ENCODE measurements at places on chromosomes 7 and 10.

DNA sequence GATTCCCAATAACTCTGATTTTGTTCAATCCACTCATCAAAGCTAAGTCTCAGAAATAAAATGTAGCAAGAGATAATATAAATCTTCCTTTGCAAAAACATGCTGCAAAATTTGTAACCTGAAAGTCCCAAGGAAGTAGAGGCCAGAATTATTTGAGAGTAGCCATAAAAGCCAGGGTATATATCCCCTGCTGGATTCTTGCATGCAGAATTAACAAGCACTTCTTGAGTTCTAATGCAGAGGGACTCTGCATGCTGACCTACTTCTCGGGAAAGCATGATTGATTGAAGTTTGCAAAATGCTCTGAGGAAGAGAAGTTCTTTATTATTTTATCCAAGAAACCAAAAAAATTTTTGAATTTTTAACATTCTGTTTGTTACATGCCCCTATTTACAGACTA lies 121.6 kb downstream of the THSD7A start:
- no peak overlapping the region for H3K27ac ChIP-seq
- no peak overlapping the region for H3K4me3 ChIP-seq
- no peaks in the 10 kb centered on the region for H3K4me1 ChIP-seq
- DNase-seq, result no peak
- H3K36me3 ChIP-seq, result no peaks in the 10 kb centered on the region
- no peaks in the 10 kb centered on the region for H3K27me3 ChIP-seq

- peaks cover 36% of the 10 kb centered on the region for H3K4me1 ChIP-seq
- H3K4me3 ChIP-seq, result peak within 1 kb of the TSS; percentile 98
- peak; percentile 88 for DNase-seq
- peak within 1 kb of the TSS; percentile 99 for H3K27ac ChIP-seq
- peaks cover 12% of the 10 kb centered on the region for H3K36me3 ChIP-seq
Observed at GRCh38 chr7:4681886-4682620, at the start of gene FOXK1. Gene FOXK1, plus strand, starts transcription at chr7:4682295. Its CDS starts 14 bp downstream, at chr7:4682309.

- no peaks in the 10 kb centered on the region for H3K27me3 ChIP-seq
- no peak for DNase-seq
- no peaks in the 10 kb centered on the region for H3K4me1 ChIP-seq
- no peaks in the 10 kb centered on the region for H3K36me3 ChIP-seq
Observed at GRCh38 chr7:1314908-1315450, 82.3 kb downstream of the UNCX start.

DNA sequence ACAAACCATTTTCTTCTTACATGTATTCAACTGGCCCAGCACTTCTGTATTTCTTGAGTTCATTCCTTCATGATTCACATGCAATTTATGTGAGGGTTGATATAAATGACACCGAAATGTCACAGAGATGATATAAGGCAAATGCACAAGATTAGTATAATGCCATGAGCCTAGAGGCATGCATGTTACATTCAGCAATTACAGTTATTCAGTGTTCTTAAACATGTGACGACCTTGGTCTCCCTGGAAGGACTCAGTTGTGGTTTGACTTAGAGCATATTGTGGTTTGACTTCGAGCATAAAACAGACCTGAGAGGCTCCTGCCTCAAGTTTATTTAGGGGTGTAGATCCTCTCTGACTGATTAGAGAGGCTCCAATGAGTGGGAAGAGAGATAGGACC lies 752.1 kb upstream of the POM121L12 start:
- H3K4me3 ChIP-seq, result no peak overlapping the region
- no peaks in the 10 kb centered on the region for H3K36me3 ChIP-seq
- no peaks in the 10 kb centered on the region for H3K4me1 ChIP-seq
- no peak for DNase-seq

DNA sequence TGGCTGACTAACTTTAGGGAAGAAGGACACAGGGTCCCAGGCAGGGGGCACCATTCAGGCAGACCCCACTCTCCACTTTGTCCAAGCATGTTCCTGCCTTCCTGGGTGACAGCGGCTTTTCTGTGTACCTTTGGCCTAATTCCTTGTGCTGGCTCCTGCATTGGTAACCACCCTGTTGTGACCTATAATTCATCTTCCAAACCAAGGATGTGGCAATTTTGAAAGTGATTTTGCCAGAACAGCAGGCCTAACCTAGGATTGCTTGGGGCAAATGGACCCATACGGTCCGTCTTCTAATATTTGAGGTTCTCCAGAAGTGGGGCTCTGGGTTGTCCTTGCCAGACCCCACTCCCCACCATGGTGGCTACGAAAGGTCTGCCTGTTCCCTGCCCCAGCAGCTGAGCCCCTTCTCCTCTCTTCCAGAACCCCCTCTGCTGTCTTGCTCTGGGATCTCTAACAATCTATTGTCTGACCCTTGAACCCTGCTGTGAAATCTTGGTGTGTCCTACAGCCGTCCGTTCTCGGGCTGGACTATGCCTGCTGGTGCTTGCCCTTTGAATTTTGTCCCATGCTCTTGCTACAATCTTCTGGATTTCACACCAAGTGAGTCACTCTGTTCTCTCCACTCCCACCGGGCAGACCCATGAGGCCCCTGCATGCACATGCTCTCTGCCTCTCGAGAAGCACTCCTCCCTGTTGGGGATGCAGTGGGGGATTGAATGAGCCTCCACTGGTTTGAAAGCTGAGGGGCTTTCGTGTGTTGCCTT lies 316.0 kb downstream of the CXCL12 start:
- H3K36me3 ChIP-seq, result no peaks in the 10 kb centered on the region
- DNase-seq, result no peak
- no peak overlapping the region for H3K27ac ChIP-seq
- H3K4me1 ChIP-seq, result no peaks in the 10 kb centered on the region

DNA sequence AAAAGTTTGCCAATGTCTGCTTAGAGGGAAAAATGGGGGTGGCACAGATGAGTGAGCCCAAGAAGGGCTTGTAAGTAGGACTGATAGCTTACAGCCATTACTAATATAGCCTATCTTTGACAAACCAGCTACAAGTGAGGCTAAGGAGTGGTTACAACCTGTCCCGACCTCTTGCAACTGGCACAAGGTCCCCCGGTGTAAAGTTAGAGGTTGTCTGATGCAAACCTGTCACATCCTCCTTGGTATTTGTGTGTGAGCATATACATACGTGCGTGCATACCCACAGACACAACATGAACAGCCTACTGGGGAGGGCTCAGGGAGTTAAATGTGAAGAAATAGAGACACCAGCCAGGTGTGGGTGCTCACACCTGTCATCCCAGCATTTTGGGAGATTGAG lies 14.6 kb downstream of the ADAP1 start:
- H3K27me3 ChIP-seq, result no peaks in the 10 kb centered on the region
- no peak for DNase-seq
- H3K27ac ChIP-seq, result peak overlapping the region; percentile 92
- peaks cover 49% of the 10 kb centered on the region for H3K4me1 ChIP-seq
- H3K36me3 ChIP-seq, result peaks cover 33% of the 10 kb centered on the region

DNA sequence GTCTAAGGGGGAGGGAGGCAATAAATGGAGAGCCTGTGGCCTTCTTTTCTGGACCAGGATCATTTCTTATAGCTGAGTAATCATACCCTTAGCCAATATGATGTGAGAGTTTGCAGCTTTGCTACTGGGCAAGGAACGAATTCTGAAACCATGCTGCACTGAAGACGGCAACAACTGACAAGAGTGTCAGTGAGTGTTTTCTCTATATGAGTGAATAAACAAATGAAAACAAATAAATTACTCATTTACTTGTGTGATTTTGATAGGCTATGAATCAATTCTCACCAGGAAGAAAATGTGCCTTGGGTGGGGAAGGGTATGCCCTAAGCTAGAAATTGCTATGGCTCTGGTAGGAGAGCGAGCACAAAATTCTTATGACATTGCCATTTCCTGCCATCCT lies 79.4 kb upstream of the LRRN3 start:
- peak overlapping the region; percentile 72 for H3K4me3 ChIP-seq
- peak overlapping the region; percentile 88 for H3K27ac ChIP-seq
- H3K4me1 ChIP-seq, result peaks cover 65% of the 10 kb centered on the region
- no peak for DNase-seq
